ENCODE measurements at places on chromosomes 3 and 15.

DNA sequence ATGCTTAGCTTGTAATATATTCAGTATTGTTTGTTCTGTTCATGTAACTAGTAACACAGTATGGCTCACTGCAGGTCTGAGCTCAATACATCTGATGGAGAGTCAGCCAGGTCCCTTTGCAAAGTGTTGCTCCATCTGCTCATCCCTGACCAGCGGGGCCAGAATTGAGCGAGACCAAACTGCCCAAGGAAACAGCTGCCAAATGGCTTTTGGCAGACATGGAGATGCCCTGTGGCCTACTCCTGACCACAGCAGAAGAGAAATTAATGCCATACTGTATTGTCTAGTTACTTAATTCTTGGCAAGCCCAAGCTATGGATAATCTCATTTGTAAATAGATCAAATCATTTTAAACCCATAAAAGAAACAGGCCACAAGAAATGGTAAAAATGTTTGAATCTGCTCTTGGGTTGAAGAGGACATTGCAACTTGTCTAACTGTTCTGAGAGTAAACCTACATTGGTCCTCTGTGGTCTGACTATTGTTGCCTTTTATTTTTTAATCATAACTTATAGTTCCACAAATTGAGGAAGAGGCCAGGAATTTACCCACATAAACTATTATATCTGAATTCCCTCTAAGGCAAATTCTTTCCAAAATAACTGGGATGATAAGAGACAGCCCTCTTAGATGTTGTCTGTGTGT is 209.5 kb downstream of the EBLN2 start:
- no peak for DNase-seq

DNA sequence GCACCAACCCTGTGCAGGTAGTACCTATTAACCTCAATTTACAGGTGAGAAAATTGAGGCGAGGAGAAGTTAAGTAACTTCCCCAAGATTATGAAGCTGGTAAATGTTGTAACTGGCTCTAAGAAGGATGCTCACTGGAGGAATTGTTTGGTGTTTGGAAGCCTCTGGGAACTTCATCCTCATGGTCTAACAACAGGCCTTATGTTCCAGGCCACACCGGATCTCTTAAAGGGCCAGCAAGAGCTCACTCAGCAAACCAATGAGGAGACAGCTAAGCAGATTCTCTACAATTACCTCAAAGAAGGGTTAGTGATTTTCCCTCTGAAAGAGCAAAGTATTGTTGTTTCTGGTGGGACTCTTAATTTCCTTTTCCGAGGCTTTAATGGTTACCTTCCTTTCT is 63.9 kb downstream of the CGNL1 start:
- no peak for DNase-seq

GRCh38 chr15:23436421-23436820 is 10.6 kb downstream of the GOLGA6L2 start:
- no peak for DNase-seq

- no peak for DNase-seq
Observed at GRCh38 chr15:85408270-85408746, 27.9 kb downstream of the AKAP13 start.

GRCh38 chr3:197241173-197241572 is 57.2 kb downstream of the DLG1 start:
- DNase-seq, result no peak

- no peak for DNase-seq
Observed at GRCh38 chr3:98630416-98630815, 37.0 kb upstream of the CPOX start.

- no peak for DNase-seq
Observed at GRCh38 chr15:38721568-38721945, 156.9 kb upstream of the RASGRP1 start.

- DNase-seq, result no peak
Observed at GRCh38 chr15:70826634-70827033, 27.3 kb downstream of the LARP6 start.

DNA sequence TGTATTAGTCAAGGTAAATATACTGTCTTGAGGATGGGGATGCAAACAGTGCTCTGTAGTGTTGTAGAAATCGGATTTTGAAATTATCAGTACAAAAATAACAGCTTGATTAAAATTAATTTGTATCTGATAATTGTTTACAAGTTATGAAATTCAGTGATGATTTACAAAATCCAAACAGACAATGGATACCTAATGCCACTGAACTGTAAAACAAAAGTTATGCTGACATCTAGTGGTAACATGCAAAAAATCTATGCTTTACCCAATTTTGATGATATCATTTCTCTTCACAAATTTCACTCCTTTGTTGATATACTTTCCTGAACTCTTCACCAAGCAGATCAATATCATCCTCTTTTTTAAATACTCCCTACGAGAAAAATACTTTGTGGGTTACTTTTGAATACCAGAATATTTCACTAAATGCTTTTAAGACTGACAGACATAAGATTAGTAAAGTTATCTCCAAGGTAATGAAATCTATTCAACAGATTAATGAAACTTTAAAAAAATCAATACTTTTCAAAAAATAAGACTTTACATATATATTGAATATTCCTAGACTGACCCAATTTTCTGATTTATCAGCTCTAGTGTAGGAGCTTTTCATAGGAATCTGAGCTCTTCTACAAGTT is 36.0 kb downstream of the MNS1 start:
- DNase-seq, result peak; percentile 21

- no peak for DNase-seq
Observed at GRCh38 chr3:35597490-35597889, 41.8 kb upstream of the ARPP21 start.

DNA sequence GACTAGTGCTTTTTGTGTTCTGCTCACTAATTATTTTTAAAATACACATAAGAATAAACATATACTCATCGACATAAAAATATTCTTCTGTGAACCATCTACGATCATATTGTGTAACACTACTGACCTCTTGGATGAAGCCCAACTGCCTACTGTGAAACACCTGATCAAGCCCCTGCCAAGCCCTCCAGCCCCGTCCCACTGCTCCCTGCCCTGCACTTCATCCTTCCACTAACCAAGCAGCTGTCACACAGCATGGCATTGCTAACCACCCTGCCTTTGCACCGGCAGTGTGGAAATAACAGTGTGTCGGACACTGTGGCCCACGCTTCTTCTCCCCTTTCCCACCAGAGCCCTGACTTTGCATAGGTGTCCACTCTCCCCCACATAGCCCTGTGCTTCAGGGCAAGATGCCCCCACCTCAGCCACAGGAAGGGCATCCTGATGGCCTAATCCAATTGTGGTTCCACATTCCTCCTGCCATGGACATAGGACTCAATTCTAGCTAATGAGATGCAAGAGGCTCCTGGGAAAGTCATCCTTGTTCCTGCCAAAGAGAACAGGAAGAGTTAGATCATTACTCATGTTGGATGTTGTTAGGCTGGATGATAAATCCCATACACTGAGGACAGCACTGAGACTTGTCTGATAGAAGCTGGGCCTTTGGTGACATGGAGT is 35.0 kb upstream of the ARID3B start:
- DNase-seq, result no peak

GRCh38 chr3:135454890-135455289 is 510.6 kb upstream of the PPP2R3A start:
- no peak for DNase-seq

GRCh38 chr3:133237380-133237779 is 162.5 kb upstream of the BFSP2 start:
- no peak for DNase-seq

DNA sequence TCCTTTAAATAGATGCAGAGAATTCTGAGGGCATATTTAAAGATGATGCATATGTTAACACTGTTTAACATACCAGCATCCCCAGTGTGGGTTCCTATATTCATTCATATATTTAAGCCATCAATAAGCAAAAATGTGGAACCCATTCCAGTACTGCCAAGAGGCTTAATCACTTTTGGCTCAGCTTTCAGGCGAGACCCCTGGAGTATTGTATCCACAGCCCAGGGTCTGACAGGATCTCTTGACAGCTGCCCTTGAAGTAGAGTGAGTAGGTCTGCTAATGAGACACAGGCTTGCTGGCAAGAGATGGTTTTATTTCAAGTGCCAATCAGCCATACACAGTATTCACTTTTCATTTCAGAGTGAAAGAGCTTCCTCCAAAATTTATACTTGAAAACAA is 367.3 kb downstream of the OCA2 start:
- DNase-seq, result no peak

- DNase-seq, result no peak
Observed at GRCh38 chr3:128521715-128522114, 28.7 kb upstream of the GATA2 start.

DNA sequence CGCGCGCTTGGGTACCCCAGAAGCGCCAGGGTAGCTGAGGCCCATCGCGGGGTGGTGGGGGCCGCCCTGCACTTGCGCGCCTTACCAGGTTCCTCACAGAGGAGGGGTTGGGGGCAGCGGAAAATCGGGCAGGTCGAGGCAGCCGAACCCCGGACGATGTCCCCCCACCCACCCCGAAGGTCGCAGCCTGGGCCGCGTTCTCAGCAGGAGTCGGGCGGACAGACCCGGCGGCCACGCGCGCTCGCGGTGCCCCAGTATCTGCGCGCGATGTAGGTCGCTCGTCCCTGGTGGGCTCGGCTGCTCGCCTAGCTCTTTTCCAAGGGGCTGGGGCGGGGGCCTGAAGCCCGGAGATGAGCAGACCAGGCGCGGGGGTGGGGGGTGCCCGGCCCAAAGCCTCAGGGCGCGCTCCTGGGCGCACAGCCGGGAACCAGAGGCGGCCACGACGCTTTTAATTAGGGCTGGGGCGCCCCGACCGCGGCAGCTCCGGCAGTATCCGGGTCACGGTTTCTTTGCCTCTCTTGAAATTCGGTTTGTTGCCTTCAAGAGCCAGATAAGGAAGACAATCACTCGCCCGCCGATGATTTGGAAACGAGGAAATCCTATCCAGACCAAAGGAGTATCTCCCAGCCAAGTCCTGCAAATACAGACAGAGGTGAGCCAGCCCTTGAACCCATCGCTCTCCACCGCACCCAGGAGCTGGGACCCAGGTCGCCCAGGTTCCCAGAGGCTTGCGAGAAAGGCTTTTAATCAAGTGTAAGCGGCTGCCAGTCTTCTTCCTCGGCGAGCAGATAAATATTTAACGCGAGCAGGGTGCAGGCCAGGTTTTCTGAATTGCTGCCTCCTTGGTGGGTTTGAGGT is 4.6 kb downstream of the SKOR1 start:
- DNase-seq, result no peak

GRCh38 chr3:122091602-122092295 is 36.6 kb downstream of the CD86 start:
- DNase-seq, result no peak

DNA sequence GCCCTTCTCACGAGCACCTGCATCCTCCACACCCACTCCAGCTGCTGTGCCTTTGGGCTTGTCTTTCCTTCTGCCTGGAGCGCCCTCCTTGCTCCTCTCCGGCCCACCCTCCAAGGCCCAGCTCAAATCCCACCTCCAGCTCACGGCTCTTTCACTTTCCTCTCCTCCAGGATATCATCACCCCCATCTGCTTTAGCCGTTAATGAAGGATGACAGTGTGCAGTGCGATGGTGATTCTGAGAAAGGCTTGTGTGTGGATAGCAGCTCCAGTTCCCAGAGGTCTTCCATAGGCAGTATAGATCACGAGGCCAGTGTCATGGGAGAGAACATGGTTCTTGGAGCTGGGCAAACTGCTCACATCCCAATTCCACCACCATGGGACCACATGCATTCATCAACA is 237.4 kb downstream of the TLE3 start:
- no peak for DNase-seq

DNA sequence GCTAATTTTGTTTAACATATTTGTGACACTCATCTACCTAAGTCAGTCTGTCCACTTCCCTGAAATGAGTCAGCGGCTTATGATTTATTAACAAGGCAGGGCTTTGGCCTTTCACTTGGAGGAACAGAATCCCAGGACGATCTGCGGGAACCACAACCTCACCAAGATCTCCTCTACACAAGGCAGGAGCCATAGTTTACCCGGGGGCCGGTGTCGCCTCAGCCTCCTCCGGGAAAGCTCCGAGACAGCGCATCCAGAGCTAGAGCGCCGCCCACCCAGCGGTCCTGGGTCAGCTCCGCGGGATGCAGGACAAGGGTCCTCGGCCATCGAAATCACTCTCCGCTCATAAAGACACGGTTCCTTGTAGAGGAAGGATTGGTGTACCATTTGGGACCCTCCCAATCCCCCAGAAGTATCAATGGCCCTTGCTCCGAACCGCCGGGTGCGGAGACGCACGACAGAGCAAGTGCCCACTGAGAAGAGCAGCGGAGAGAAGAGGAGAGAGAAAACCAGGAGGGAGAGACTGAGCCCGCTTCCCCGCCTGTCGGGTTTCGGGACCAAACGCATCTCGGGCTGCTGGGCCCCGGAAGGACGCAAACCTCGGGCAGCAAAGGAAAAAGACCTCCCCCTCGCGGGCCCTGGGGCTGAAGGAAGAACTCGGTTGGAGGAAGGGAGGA is 13.1 kb upstream of the ALCAM start:
- no peak for DNase-seq

DNA sequence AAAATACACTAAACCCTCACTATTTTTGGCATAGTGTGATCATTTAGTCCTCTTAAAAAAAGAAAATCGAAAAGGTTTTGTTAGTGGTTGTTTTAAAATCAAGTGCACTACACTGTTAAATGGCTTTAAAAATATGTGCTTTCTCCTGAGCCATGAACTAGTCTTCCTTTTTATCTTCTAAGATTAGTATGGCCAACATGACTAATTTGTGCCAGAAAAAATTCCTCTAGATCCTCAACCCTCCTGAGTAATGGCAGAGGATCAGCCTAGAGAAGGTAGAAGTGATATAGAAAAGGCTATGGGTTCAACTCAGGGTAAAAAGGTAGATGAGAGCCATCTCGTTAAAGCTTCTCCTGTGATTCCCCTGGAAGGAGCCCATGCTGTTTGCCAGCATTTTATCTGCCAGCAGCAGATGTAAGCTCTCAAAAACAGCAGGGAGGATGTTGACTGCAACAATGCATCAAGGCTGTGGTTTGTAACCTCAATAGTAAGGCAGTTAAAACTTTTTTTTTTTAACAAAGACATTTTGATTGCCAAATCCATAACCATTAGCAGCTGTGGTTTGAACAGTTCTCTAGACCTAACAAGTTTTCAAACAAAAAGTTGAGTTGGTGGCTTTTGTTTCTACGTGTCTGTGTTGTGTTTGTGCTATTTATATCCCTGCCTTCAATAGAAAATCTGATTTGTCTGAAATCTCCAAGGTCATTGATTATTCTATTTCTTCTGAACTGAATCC is 30.2 kb upstream of the ZNF609 start:
- peak; percentile 7 for DNase-seq

- DNase-seq, result no peak
Observed at GRCh38 chr3:56667973-56668579, 15.0 kb downstream of the TASOR start.

- no peak for DNase-seq
Observed at GRCh38 chr15:70578196-70578595, 185.2 kb downstream of the UACA start.

GRCh38 chr15:52340093-52340492 is 44.5 kb upstream of the MYO5C start:
- no peak for DNase-seq

DNA sequence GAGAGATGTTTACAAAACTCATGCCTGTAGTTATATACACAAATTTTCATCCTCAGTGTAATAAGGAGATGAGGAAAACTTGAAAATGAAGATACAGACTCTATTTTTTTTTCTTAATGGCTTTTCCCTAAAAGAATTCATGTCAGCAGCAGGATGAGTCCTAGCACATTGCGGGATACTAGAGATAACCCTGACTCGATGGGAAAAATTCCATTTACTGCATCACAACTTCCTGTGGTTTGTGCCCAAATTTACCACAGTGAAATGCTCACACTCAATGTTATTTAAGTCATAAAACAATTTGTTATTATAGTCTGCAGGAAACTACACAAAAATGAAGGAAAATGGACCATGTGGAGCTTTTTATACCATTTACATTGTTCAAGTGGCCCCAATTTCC is 581.9 kb upstream of the ZNF717 start:
- DNase-seq, result no peak

Measured in CD4-positive, CD25-positive, alpha-beta regulatory T cell (primary cell).